ENCODE measurements at places on chromosomes 13 and 19.

DNA sequence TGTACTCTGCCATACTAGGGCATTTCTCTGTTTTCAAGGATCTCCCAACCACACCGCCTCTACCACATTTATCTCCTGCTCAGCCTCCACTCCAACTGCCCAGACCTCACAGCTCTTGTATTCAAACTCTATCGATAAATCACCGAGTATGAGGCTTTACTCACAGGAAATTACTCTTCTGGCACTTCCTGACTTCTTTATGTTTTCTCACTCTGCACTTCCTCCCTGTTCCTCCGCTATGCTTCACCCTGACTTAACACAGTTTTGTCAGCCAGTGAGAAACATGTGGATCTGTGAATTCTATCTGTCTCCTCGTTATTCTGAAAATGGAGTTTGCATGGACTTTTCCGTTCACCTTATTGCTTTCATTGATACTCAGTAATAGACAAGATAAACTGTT is 2.6 kb upstream of the CARD8 start:
- no peak for DNase-seq

DNA sequence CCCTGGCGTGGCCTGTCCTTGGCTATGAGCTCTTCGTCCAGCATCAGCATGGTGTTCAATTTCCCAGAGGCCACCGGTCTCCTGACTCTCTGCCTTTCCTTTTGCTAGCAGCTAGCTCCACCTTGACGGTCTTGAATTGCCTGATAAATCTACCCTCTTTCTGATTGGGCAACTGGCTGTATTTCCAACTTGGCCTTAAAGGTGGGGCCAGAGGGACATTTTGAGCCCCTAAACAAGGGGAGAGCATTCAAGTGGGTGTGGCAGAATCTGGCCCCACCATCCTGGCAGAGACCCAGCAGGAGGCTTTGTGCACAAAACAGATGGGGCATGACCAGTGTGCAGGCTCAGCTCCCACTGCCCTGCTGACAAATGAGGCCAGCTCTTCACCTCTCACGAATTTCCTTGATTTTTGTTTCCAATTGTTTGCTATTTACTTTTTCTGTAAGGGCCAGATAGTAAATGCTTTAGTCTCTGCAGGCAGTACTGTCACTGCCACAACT is 148.9 kb upstream of the VSTM2B start:
- no peak for DNase-seq

GRCh38 chr19:19777692-19778091 is 43.9 kb downstream of the ZNF506 start:
- DNase-seq = no peak

DNA sequence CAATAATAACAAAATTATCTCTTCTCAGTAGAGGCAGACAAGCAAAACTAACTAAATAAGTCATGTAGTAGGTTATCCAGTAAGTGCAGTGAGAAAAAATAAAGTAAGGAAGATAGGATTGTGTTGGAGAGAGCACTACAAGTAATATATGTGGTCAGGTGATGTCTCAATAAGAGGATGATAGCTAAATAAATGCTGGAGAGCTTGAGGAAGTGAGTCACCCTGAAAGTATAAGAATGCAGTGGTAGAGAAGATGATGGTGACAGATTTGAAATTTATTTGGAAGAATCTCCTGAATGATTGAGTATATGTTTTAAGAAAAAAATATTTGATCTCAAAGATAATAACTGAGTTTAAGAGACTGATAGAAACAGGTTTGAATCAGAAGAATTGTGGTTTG is 152.2 kb upstream of the PRR20A start:
- no peak for DNase-seq

DNA sequence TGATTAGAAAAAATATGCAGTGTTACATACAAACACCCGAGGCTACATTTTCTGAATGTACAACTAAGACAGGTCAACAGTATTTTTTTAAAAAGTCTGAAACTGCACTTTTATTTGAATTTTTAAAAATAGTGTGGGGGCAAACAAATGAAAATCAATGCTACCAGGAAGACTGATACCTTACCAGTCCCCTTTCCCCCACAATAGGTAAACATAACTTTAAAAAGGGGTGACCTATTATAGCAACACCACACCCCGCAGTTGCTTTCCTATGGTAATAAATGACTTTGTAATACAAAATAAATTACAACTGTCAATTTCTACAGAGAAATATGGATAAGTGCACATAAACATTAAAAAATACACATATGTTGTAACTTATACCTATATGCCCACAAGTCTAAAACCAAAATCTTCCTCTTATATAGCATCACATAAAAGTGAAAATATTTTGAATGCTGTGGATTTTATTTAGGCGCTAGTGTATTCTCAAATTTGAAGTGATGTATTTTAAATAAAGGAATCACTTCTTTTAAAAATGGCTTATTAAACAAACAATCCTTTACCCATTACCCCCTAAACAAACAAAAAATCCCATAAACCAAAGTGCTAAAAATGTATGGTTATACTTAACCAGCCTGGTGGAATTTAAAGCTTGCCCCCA is 63.1 kb downstream of the KCNRG start:
- no peak for DNase-seq

DNA sequence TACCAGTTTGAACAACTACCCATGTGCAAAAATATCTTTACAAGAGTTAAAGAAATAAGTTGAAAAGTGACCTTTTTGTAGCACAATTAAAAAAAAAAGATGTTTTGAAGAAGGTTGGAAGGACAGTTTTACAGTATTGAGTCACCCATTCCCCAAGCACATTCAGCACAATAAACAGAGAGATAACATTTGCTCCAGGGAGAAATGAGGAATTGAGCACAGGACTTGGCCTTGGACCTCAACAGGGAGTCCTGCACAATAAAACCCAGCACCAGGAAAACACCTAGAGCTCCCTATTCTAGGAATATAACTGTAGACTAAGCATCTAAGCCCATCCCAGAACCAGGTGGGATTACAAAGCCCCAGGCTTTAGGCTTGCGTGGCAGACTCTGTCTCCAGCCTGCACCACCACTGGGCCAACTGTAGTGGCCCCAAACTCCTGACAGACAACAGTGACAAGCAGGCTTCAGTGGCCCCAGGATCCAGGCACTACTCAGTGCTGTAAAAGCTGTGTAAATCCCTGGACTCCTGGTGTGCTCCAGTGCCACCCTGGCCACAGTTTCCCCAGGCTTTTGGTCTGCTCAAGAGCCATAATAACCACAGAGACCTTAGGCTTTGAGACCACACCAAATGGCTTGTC is 857.2 kb downstream of the SLITRK1 start:
- no peak for DNase-seq

DNA sequence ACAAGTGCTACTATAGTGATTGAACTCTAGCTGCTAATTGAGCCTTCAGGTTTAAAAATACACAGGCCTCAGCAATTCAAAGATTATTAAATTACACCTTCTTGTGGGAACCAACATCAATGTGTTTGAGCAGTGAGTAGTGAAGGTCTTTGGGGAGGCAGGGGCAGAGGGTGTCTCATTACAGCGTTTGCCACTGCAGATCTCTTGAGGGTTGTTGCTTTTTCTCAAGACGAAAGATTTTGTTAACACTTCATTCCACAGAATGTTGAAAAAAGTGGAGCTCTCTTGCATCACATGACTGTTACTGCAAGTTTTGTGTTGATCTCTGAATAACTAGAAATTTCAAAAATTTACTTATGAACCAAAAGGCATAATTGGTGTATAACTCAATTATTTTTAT is 253.6 kb downstream of the ATP8A2 start:
- no peak for DNase-seq

DNA sequence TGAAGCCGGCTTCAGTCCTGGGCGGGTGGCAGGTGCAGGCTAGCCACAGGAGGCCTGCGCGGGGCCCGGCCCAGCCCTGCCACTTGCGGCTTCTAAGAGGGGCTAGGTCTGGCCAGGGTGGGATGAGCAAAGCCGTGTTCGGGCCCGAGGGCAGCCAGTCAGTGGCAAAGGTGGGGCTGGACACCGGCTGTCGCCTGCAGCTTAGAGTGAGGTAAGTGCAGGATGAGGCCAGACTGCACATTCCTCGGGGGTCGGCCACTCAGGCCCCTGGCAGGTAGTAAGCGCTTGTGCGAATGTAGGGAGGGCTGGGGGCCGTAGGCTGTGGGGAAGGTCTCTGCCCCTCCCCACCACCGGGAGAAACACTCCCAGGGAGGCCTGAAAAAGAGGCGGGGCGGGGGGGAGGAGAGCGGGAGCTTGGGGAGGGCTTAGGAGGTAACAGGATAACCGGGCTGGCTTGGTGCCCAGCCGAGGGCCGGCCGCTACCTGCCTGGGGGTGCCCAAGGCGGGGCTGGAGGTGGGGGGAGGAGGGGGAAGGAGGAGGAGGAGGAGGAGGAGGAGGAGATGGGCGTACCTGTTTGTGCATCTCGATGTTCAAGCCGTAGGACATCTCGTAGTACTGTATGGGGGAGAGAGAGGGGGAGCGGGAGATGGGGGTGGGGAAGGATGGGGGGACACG is 6.4 kb downstream of the TLE5 start:
- no peak for DNase-seq

All from T-cell (primary cell).